ENCODE measurements at places on chromosomes 3 and 15.

DNA sequence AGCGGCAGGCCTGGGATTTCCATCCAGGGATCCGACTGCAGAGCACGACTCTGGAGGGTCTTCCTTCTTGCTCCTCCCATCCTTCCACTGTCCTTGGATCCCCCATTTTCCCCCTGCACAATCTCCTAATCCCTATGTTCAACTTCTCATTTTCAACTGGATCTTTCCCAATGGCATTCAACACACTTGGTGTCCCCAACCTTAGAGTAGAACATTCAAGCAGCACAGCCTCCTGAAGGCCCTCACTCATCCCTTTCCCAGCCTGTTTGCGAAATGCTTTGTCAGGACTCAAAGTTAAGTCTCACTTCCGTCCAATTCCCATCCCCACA, 32.3 kb downstream of the RPN1 start:
- no peak for DNase-seq

DNA sequence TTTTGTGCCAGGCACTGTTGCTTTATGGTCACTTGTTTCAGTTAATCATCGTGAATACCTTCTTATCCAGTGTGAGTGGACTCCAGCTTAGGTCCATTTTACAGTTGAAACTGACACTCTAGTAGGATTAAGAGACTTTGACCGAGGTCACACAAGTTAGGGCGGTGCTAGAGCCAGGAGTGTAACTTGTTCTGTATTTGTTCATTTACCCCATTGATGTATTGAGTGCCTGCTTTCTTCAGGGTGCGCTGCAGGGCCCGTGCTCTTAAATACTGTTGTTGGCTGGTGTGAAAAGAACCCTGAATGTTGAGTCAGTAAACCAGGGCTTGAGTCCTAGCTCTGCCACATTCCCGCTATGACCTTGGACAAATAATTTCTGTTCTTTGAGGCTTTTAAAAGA, 15.4 kb downstream of the PDHB start:
- DNase-seq = no peak

- DNase-seq = no peak
Observed at GRCh38 chr15:97235611-97235985, 724.9 kb upstream of the ARRDC4 start.

DNA sequence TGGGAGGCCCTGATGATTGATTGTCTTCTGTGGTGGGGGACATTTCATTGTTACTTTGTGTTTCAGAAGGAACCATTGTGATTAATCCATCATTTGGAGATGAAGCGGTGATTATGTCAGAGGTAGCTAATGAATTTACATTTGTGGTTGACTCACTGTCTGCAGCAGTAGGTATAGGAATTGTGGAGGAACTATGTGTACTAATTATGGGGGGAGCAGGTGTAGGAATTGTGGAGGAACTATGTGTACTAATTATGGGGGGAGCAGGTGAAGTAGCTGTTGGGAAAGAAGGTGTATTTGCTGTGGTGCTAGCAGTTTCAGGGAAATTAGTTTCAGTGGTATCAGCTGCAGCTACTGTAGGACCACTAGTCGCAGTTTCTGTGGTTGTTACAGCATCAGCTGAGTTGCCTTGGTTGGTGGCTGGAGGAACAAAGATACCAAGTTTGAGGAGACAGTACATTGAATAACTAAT, 6.9 kb downstream of the MUC13 start:
- no peak for DNase-seq

DNA sequence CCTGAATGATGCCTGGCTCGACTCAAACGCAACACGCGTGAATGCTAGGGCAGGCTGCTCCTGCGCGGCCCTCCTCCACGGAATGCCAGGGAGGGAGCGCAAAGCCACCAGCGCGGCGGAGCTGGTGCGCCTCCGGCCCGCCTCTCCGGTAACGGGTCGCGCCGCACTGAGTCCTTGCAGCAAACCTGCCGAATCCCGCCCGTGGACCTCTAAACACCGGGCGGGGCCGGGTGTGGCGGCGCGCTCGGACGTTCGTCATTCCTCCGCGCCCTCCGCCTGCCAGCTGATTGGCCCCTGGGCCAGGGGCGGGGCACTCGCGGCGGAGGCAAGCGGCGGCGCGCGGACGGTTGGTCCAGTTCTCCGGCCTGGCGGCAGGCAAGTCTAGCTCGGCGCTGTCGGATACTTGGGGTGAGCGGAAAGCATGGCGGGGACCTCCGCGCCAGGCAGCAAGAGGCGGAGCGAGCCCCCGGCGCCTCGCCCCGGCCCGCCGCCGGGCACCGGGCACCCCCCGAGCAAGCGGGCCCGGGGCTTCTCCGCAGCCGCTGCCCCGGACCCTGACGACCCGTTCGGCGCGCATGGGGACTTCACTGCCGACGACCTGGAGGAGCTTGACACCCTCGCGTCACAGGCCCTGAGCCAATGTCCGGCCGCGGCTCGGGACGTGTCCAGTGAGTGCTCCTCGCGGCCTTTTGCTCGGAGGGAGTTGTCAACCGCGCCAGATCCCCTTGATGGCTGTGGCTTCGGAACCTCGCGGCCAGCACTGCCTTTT, at the start of gene ATRIP:
TSS of gene ATRIP (plus strand) at position 313 of the 769 bp plus-strand sequence. CDS start at position 422, 109 bp downstream.
- DNase-seq = peak; percentile 85

DNA sequence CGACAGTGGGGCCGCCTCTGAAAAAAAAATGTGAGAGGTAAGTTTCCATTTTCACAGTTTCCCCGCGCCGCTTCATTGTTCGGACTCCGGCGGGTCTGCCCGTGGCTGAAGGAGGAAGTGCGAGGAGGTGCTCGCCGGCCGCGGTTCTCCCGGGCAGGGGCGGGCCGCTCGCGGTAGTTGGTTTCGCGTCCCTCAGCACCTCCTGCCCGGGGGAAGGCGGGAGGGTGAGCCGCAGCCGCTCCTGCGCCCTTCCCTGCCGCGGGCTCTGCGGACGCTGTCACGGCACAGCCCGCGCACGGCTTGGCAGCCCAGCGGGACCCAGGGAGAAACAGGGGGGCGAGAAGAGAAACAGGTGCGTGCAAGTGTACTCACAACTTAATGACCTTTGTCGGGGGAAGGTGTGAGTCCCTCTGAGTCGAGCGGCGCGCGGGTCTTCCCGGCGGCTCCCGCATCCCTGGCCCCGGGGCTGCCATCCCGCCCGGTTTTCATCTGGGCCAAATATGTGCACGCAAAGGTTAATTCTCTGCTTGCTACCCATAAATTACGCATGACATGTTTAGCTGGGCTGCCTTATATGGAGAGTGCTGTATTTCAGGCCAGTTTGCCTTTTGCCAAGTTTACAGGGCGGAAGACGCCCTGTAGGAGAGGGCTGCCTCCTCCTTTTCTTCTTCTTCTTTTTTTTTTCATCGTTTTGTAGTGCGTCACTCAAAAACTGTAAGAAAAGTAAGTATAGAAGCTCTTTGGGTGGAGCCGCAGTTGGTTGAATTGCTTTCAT, 514 bp downstream of the MBNL1 start:
- DNase-seq = peak; percentile 80

DNA sequence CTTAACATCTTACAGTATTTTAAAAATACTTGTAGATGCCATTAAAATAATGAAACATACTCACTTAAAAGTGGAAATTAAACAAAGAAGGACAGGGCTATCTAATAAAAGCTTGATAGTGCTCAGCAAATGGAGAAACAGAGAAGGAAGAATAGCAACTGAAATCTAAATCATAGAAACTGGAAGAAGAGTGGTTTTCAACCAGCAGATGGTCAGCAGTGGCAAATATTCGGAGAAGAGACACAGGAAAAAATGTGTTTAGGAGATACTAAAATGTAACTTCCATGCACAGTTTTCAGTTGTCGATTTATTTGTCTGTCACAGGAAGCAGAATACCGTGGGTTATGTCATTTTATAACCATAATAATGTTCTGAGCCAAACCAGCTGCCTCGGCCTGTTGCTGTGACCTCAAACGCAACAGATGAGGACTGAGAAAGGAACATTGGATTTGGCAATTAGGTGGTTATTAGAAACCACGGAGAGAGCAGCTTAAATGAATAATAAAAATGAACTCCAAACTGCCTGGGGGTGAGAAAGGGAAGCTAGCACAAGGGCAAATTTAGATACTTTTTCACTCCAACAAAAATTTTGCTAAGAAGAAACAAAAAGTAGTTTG, 246.6 kb upstream of the KCNMB2 start:
- DNase-seq = no peak

- DNase-seq = no peak
Observed at GRCh38 chr15:100254285-100254684, 87.5 kb downstream of the ADAMTS17 start.

DNA sequence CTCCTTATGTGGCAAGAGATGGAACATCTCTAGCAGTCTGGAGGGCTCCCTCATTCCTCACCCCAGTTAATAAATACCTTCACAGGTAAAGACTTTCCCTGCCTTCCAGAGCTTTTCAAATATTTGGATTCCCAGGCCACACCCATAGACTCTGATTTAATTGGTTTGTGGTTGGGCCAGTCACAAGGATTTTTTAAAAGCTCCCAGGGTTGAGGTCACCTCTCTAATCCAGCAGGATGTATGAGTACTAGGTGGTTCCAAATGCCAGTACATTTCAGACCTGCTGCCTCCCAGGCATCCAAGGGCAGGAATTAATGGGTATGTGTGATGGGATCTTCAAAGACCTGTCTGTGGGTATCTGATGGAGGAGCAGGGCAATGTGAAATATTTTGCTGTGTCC, 312.8 kb downstream of the CLSTN2 start:
- no peak for DNase-seq

GRCh38 chr15:70159713-70160009, 61.9 kb upstream of the TLE3 start:
- no peak for DNase-seq

- DNase-seq = peak; percentile 28
Observed at GRCh38 chr3:65596571-65597225, 442.0 kb downstream of the MAGI1 start.

GRCh38 chr3:169818316-169818715, 5.6 kb upstream of the LRRC34 start:
- DNase-seq = no peak

DNA sequence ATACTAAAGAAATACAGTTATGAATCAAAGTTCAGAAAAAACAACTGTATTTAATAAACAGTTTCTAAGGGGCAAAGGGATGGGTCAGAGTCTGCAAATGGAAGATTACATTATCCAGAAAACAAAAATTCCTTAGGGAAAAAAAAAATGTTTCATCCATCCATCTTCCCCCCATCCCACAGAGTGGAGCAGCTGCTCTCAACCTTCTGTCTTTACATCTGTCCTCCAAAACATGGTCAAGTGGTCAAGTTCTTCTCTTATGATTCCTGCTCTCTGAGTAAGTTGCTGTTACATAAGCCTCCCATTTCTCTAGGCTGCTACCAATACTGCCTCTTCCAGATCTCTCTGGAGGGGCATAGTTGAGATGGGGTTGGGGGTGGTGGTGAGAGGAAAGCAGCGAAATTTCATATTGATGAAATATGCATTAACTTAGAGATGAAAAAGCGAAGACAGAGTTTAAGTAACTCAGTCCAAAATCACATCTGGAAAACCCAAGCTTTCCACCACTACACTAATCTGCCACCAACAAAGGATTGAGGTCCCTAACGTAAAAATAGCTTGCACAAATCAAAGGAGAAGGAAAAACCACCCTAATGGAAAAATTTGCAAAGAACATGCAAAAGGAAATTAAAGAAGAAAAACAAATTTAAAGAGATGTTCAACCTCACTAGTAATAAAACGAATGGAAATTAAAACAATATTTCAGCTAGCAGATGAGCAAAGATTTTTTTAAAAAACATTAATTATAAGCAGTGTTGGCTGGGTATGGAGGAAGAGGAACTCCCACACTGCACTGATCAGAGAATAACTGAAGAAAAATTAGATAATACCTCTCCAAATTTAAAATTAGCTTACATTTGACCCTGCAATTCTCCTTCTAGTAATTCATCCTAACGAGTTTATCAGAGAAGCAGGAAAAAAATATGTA, 109.5 kb downstream of the ST8SIA2 start:
- DNase-seq = no peak

- DNase-seq = no peak
Observed at GRCh38 chr15:63835211-63835568, 1.4 kb upstream of the HERC1 start.

- DNase-seq = no peak
Observed at GRCh38 chr3:65080432-65080831, 392.6 kb upstream of the ADAMTS9 start.

DNA sequence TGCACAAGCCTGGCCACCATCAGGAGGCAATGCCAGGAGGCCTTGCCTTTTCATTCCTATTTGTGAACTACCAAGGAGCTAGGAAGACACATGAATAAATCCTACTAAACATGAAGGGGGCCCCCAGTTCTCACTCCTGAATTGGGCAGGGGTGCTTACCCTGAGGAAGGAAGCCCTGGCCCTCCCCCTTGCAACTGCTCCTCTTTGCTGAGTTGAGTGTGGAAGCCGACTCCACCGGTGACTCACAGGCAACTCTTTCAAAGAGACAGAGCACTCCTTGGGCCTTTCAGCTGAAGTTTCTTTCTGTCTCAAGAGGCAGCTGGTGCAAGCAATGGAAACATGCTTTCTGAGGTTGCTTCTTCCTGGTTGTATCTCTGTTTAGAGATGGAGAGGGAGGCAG, 1.7 kb downstream of the GABRG3 start:
- no peak for DNase-seq

- DNase-seq = peak; percentile 18
Observed at GRCh38 chr15:56832125-56832524, 86.3 kb upstream of the TCF12 start.

DNA sequence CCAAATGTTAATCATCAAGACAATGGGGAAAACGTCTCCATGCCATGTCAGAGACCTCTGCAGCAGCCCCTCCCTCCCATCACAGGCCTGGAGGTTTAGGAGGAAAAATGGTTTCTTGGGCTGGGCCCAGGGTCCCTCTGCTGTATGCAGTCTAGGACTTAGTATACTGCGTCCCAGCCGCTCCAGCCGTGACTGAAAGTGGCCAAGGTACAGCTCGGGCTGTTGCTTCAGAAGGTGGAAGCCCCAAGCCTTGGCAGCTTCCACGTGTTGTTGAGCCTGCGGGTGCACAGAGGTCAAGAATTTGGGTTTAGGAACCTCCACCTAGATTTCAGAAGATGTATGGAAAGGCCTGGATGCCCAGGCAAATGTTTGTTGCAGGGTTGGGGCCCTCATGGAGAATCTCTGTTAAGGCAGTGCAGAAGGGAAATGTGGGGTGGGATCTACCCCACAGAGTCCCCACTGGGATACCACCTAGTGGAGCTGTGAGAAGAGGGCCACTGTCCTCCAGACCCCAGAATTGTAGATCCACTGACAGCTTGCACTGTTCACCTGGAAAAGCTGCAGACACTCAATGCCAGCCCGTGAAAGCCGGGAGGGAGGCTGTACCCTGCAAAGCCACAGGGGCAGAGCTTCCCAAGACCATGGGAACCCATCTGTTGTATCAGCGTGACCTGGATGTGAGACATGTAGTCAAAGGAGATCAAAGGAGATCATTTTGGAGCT, 25.0 kb downstream of the NECTIN3 start:
- no peak for DNase-seq

GRCh38 chr3:121677141-121677540, 16.4 kb upstream of the HCLS1 start:
- no peak for DNase-seq

GRCh38 chr3:16975083-16975482, 90.3 kb downstream of the PLCL2 start:
- DNase-seq = no peak

GRCh38 chr3:77319711-77320110, 279.8 kb downstream of the ROBO2 start:
- DNase-seq = no peak
